ENCODE measurements at places on chromosomes 12 and 14.

- DNase-seq, result no peak
Observed at GRCh38 chr14:32507029-32507984, 178.2 kb downstream of the AKAP6 start.

GRCh38 chr14:100142073-100143040 lies 17.1 kb downstream of the DEGS2 start:
- peak; percentile 78 for DNase-seq

DNA sequence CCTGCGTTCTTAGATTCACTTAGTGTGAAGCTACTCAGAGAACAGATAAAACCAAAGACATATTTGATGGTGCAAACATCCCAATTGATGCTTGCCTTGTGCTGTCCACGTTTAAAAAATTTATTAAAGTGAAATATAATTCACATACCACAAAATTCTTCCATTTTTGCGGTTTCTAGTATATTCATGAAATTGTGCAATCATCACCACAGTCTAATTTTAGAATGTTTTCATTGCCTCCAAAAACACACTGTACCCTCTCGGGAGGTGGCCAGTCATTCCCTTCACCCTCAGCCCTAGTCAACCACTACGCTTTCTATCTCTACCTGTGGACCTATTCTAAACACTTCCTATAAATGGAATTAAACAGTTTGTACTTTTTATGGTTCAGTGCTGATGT lies 1109.2 kb downstream of the FLRT2 start:
- DNase-seq, result no peak

DNA sequence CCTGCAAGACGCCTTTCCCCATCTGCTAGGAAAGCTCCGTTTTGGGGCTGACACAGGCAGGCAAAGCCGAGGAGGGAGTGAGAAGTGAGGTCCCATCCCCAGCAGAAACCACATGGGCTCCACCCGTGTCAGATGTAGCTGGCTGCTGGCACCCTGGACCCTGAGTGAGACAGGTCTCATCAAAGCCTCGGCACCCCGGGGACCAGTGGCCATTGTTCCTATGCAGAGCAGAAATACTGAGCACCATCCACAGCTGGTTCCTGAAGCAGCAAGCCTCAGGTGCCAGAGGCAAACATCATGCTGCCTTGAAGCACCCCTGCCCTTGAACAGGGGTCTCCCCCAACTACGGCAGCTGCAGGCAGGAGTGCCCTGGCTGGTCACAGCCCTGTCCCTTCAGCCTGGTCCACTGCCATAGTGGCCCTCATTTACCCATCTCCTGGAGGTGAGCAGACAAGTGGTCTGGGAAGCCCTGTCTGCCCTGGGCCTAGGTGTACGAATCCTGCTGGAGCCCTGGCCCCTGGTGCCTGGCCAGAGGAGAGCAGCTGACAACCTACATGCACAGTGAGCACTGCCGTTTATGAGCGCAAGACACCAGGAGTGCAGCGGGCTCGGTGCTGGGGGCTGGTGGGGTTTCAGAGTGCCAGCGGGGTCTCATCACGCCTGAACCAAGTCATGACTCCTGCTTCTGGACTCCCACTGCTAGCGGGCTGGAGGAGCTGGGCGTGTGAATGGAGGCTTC lies 289.8 kb upstream of the RTL1 start:
- DNase-seq, result no peak

- DNase-seq, result no peak
Observed at GRCh38 chr12:14473707-14474287, 93.9 kb downstream of the PLBD1 start.

GRCh38 chr12:42804928-42805327 lies 215.4 kb upstream of the PRICKLE1 start:
- no peak for DNase-seq

DNA sequence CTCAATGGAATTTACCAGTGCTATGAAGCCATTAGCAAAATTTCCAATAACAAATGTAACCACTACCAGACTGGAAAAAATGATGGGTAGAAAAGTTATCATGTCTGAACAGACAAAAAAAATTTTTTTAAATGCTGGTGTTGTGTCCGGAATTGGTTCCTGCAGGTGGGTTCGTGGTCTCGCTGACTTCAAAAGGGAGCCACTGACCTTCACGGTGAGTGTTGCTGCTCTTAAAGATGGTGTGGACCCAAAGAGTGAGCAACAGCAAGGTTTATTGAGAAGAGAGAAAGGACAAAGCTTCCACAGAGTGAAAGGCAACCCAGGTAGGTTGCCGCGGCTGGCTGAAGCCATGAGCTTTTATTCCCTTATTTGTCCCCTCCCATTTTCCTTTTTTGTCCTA lies at the start of gene TAS2R43:
Gene TAS2R43 (minus strand): TSS at position 186 of the 400 bp plus-strand sequence. CDS start 84 bp downstream, at position 102.
- no peak for DNase-seq

- DNase-seq, result no peak
Observed at GRCh38 chr12:102570256-102570655, 89.9 kb upstream of the IGF1 start.

DNA sequence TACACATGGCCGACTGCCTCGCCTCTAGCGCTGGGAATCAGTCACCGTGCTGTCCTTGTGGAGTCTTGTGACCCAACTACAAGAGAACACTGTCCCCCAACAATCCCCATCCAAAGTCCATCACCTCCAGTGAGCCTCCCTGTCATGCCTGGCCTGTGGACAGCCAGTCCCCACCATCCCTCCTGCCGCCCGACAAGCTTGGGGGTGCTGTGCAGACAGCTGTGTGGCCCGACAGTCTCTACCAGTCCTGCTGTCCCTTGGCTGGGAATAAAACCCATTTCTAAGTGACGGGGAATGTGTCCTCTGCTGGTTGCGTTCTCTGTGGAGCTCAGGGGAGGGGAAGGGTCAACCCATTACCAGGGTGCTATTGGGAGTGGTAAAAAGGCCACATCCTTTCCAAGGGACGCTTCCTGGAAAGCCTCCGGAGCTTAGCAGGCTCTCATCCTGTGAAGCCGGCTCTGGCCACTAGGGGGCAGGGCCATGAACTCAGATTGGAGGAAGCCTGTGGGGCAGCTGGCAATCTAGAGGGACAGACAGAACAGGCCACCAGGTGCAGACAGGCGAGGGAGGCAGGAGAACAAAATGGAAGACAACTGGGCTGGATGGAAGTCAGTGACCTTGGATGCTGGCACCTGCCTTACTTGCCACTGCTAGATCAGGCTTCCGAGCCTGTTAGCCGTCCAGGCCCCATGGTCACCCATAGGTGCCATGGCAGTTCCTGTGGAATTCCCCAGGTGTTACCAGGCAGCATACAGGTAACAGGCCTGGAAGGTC lies 12.0 kb upstream of the BLTP3B start:
- DNase-seq, result no peak

- no peak for DNase-seq
Observed at GRCh38 chr12:98217257-98217656, 298.1 kb upstream of the TMPO start.

DNA sequence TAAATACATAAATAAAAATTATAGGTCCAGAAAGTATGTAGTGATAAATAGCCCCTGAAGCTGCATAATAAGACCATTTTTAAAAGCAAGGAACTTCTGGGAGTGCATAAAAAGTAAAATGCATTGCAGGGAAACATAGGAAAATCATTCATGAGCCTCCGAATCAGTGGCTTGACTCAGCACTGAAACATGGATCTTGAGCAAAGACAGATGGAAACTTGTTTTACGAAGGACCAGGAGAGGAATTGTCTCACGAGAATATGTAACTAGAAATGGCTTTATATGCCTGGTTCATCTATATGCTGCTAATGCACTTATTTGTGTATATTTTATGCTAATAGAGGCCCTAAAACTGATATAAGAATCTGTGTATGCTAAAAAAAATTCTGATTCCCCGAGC lies 14.7 kb downstream of the TMEM30B start:
- DNase-seq, result no peak

GRCh38 chr12:19186722-19187661 lies 57.5 kb downstream of the PLEKHA5 start:
- no peak for DNase-seq

GRCh38 chr12:23535441-23535840 lies 414.0 kb downstream of the SOX5 start:
- no peak for DNase-seq

- DNase-seq, result no peak
Observed at GRCh38 chr12:92628476-92628875, 74.3 kb upstream of the PLEKHG7 start.

DNA sequence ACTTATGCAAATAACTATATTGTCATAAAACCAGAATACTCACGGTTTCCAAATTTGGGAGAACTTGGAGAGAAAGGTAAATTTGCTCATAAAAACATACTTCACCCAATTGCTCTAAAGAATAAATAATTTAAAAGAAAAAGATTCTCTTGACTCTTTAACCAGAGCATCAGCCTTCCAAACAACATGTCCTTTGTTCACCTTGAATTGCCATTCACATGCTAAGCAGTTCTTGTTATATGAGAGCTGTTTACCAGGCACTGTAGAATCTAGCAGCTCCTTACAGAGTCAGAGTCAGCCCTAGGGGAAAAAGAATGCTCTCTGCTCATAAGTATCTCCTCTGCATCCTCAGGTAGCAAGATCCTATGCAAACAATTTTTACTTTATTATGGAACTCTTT lies 10.2 kb downstream of the SLCO1A2 start:
- DNase-seq, result no peak

DNA sequence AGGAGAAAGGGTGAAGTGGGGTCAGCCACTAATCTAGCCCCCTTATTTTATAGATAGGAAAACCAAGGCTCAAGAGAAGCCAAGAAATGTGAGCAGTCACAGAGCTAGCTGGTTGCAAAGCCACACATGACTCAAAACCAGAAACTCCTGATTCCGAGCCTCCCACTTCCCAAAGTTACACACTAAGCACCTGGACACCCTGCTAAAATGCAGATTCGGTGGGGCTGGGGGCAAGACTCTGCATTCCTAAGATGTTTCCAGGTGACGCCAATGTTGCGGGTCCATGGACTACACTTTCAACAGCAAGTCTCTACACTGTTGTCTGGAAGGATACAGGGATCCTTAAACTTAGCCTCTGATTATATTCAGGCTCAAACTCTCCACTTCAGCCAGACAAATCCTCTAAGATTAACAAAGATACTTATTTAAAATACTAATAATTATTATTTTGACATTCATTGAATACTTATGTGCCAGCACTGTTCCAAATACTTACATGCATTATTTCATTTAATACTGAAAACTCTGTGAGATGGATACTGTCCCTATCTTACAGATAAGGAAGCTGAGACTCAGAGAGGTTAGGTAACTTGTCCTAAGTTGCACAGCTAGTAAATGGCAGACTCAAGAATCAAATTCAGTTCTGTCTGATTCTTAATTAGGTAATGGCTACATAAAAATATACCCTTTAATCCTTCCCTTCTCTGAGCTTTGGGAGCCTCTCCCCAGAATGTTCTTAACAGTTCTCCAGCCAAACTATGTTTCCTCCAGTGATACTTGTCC lies 81.4 kb downstream of the CRACR2A start:
- DNase-seq, result no peak

GRCh38 chr12:47772094-47772660 lies 861 bp upstream of the SLC48A1 start:
- no peak for DNase-seq

DNA sequence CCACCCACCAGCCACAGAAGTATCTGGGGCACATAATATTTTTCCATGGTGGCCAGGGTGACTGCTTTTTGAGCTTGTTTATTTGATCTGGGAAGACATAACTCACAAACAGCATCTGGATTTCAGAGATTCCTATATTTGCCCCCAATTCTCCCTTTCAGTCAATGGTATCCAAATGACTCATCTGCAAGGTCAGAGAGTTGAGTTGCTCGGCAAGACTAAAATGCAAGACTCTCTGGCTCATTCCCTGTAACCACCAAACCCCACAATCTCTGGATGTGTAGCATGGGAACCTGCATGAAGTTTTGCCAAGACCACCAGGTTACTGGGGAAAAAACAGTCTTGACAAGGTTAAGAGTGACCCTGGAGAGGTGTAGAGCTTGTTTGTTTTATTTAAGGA lies 174.9 kb upstream of the FAR2 start:
- DNase-seq, result no peak

DNA sequence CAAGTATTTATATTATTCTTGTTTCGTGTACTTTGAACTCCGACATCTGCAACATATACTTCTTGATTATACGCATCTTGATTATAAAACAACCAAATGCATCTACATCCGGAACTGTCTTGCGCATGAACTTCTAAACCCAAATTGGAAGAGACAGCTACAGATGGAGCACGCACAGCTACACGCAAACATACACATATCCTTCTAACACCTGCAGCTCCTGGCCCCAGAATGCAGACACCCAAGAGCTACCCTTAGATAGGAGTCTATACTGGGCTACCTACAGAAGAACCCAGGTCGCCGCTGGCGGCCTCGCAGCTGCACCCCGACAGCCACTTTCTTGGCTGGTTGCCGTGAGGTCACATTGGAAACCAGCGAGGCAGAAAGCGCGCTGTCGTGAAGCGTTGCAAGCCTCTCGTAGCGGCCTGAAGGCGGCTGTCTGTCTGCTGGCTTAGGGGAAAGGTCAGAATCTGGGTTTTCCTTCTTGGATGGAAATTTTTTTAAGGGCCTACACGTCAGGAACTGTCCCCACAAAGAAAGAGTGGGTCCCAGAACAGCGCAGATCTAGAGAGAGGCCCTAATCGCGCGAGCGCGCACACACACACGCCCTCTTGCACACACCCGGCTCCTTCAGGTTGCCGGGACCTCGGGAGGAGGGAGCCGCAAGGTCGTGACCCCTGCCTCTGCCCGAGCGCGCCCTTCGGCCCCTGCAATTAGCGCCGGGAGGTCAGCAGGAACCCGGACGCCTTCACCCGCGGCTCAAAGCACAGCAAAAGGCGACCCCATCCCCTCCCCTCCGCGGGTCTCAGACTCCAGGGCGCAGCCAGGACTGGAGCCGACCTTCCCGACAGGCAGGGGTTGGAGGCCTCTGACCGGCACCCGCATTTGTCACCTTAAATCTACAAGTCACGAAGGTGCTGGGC lies 17.0 kb downstream of the TBX3 start:
- no peak for DNase-seq

- DNase-seq, result no peak
Observed at GRCh38 chr14:103028161-103028767, 29.1 kb downstream of the CDC42BPB start.

DNA sequence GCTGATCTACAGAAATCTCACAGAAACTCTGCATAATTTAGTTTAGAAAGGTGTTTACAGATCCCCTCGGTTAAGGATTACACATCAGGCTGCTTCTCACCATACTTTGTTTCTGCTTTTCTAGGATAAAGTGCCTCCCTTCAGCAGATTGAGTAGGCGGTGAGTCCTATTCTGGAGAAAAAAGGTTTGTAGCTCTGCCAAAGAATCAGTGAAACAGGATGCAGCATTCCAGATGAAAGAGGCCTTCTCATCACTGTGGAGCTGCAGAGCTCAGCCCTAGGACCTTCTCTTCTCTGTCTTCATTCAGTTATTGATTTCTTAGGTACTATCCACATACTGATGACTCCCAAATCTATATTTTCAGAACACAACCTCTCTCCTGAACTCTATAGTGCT lies 155.5 kb upstream of the KRR1 start:
- DNase-seq, result no peak

GRCh38 chr14:50740856-50741255 lies 72.8 kb upstream of the SAV1 start:
- DNase-seq, result no peak
